ENCODE measurements at places on chromosomes 7 and 10.

GRCh38 chr7:15557186-15557585, 4.6 kb downstream of the AGMO start:
- DNase-seq, result no peak

GRCh38 chr10:119863951-119864565, 8.6 kb downstream of the MCMBP start:
- no peak for DNase-seq

- DNase-seq, result no peak
Observed at GRCh38 chr7:1700086-1700485, 30.0 kb downstream of the ELFN1 start.

GRCh38 chr7:92244808-92245486, 767 bp downstream of the KRIT1 start:
- peak; percentile 45 for DNase-seq

DNA sequence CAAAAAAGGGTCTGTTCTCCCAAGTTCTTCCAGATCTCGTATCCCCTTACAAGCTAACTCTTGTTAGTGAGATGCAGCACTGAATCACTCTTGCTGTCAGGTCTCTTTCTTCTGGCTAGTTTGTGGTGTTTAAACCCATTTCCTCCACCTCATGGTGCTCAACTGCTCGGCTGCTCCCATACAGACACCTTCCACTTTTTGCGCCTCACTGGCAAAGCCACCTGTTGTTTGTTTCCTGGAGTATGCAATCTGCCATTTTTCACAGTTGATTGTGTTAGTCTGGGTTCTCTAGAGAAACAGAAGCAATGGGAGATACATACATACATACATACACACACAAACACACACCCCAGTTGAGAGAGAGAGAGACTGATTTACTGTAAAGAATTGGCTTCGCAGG, 124.4 kb upstream of the SP8 start:
- no peak for DNase-seq

DNA sequence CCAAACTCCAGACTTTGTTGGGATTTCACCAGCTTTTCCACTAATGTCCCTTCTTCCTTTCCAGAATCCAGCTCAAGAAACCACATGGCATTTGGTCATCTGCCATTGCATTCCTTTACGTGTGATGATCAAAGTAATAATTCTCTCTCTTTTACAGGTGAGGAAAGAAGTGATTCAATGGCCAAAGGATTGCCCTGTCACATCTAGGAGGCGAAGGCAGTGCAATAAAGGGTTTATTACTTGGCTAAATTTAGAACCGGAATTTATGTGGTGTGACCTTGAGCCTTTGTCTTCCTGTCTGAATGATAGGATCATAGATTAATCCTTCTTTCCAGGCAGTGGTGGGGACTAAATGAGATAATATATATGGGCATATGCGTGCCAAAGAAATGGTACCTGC, 58.3 kb upstream of the COBL start:
- no peak for DNase-seq

DNA sequence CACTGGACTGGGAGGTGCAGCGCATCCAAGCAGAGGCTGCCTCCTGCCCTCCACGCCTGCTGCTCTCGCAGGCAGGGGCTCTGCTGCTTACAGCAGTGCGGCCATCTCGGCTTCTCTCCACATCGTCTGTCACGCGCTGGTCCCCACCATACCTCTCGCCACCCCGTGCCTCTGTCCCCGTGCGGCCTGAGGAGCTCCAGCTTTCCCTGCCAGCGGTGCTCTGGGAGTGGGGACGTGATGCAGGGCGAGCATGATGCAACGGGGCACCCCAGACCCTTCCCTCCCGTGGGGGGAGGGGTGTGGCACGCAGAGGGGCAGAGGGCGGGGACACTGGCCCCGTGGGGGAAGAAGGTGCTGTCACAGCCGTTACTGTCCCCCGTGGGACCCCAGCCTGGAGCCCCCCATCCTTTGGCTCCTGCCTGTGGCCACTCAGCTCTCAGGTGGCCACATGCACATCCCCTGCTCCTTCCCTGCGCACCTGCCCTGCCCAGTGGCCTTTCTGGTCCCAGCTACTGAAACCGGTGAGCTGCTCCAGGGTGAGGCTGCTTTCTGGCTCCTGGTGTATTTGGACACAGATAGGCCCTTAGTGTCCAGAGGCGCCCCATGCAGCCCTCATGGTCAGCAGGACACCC, 9.0 kb downstream of the GET4 start:
- no peak for DNase-seq

GRCh38 chr7:112346381-112347060, 103.7 kb upstream of the IFRD1 start:
- DNase-seq, result no peak

DNA sequence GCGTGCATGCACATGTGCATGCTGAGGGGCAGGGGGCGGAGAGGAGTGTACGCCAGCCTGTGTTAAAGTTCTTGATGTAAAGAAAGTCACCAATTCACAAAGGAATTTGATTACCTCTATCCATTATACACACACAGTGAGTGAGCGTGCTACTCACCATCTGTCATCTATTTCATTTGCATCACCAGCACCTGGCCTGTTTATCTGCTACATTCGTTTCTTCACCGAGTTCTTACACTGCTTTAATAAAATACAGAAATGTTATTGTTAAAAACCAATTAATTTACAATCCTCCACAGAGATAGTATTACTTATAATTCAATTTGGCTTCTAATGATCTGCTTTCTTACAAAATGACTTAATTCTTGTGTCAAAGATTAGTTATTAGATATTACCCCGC, 32.6 kb downstream of the NEUROD6 start:
- DNase-seq, result no peak

DNA sequence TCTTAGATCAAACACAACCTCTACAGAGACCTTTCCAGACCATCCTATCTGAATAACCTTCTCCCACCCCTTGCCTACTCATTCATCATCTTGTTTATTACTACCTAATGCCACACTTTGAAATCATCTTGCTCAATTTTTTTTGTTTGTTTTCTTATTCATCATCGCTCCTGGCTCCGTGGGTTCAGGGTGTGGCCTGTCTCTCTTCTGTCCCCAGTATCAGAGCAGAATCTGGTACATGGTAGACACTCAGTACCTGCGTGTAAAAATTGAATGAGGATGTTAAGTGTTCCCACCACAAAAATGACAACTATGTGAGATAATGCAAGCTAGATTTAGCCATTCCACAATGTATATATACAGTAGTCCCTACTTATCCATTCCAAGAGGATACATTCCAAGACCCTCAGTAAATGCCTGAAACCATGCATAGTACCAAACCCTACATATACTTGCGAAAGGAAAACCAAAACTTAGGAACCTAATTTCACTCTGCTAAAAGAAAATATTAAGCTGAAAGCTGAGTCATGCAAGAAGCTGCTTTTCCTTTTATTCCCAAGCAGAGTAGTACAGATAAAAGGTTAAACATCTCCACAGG, 72.1 kb upstream of the SEC61G start:
- DNase-seq, result no peak

DNA sequence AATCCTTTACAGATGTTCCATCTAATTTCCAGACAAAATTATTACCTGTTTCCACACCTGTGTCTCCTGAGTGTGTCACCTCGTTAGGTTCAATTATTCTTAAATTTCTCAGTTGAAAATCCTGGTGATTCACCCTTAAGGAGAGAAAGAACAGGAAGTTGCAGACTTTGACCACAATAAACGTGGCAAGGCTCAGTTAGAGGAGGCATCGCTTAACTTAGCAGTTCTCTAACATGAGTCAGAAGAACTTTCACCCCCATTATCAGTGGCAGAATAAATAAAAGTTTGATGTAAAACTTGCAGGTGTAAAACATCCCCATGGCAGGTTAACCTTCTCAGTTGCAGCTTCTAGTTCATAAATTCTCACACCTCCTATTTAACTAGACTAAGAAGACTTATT, 8.3 kb downstream of the XPNPEP1 start:
- no peak for DNase-seq

GRCh38 chr10:241966-242643, 106.8 kb downstream of the ZMYND11 start:
- no peak for DNase-seq

DNA sequence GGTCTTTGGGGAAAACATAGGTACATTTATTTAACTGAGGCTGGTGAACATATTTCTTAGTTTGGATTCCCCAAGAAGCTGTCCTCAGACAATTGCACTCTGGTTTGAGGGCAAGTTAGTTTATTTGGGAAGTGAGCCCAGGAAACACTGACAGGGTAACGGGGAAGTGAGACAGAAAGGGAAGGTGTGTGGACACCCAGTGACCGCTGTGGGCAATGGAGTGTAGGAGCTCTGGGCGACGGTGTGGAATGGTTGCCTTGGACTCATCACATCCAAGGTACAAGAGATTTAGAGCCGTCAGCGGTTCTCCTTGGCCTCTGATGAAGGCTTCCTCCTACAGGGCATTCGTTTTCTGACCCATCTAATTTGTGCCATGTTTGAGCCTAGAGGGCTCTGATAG, 7.1 kb downstream of the MRC1 start:
- no peak for DNase-seq

- no peak for DNase-seq
Observed at GRCh38 chr7:66739953-66740301, 606 bp upstream of the RABGEF1 start.

DNA sequence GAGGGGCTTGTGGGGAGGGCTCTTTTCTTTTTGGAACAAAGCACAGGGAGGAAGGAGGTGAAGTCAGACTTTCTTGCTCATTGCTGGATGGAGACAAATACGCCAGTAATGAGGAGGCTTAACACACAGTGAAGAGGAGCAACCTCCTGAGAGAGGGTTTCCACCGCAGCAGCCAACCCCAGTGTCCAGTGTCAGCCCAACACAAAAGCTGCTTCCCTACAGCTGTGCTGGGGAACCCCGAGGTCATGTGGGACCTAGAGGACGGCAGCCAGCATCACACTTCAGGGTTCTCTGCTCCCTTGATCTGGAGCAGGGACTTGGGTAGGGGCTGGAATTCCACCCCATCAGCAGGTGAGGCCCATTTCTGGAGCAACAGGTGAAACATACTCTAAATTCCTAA, 7.7 kb downstream of the BLNK start:
- DNase-seq, result no peak

DNA sequence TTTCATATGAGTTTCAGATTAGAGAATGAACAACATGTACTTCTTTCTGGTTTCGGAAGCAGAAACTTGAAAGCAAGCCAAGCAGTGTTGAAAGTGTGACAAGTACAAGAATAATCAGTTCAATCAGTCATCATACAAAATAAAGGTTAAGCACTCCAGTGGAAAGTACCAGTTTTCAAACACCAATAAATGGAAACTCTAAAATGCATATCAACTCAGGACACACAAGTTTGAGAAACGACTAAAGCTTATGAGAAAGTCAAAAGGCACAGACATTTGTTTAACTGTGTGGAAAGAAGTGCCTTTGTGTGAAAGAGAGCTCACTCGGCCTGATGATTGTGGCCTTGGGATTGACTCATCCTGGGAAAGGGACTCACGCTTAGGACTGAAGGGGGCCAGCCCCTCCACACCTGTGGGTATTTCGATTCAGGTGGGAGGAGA, 60.6 kb upstream of the AKR1C1 start:
- no peak for DNase-seq

DNA sequence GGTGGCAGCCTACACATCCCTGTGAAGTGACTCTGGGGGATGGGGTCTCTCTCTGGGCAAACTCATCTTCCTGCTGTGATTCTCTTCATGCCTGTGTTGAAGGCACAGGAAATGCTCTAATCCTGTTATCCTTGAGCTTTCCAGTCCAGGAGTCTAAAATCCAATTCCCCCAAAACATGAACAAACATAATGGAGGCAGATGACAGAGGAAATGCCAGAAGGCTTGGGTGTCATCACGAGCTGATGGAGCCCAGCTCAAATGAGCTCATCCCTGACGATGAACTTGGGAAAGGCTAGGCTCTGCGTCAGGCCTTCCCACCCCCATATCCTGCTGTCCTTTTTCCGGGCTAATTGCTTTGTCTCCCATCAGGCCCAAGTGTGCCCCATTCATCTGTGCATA, 165.9 kb upstream of the PODXL start:
- no peak for DNase-seq

DNA sequence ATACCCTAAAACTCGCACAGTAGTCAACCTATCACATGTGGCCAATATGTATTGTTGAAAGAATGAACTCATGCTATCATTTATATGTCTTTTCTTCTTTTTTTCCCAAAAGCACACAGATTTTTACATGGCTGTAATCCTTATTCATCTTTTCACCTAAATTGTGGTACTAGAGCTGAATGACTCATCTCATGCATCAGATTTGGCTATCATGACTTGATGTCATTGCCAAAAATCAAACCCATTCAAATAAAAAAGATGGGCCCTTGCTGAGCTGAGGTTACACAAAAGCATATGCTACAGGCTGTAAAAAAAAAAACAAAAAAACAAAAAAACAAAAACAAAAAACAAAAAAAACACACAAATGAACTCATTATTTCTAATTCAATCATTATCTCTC, 3.3 kb upstream of the LMOD2 start:
- DNase-seq, result no peak

- no peak for DNase-seq
Observed at GRCh38 chr7:137579913-137580640, 236.5 kb upstream of the PTN start.

DNA sequence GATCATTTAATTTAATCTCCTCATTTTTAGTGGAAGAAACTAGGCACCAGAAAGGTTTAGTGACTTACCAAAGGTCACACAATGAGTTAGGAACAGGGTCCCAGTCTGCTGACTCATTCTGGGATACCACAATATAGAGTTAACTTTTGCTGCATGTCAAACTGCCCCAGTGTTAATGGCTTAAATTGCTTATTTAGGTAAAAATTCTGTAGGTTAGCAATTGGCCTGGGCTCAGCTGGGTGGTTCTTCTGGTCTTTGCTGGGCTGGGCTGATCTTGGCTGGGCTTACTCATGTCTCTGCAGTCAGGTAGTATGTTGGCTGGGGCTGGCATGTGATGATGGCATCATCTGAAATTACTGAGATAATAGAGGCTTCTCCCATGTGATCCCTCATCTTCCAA, 111.6 kb downstream of the EMX2 start:
- no peak for DNase-seq

GRCh38 chr7:112422842-112423496, 27.3 kb upstream of the IFRD1 start:
- DNase-seq, result peak; percentile 13

DNA sequence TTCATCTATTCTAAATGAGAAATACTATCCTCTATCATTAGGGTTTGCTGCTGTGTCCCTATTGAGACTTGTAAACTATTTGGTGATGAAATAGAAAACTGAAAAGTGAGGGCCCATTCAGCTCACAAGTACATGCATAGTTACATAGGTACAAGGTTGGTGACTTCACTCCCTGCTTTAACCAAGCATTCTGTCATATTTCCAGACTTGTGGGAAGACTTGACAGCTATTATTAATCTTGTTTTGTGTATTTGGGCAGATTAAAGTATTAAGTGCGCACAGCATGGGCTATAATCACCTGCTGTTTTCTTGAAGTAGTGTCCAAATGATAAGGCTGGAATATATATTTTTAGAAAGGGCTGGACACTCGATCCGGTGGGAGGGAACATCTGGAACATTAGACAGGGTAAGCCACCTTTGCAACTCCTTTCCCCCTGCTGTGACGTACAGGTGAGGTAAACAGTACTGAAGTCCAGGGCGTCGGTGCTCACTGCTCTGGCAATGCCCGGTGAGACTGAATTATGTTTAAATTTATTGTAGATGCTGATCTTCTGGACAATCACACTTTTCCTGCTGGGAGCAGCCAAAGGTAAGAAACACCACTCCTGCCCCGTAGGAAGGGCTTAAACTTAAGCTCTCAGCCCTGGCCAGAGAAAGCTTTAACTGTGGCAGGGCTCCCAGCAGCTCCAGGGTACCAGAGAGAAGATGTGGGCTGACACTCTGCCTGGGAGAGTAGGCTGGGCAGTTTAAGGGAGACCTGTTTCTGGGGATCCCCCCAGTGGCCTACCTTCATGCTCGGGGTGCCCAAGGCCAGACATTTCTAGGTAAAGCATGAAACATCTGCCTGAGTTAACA, at the start of gene PNLIPRP1:
TSS of gene PNLIPRP1 (plus strand) at position 370 of the 855 bp plus-strand sequence. CDS start at position 541, 171 bp downstream.
- no peak for DNase-seq

- DNase-seq, result no peak
Observed at GRCh38 chr10:67696029-67696428, at the start of gene CTNNA3. TSS of gene CTNNA3 (minus strand) at chr10:67696195.
